ENCODE measurements at places on chromosomes 7 and 10.

GRCh38 chr7:7869036-7869435 lies 99.6 kb upstream of the GLCCI1 start:
- no peak for DNase-seq

GRCh38 chr10:20776384-20777118 lies 120.6 kb downstream of the NEBL start:
- DNase-seq: no peak

- peak; percentile 86 for DNase-seq
These were observed 238.9 kb downstream of the IPMK start for GRCh38 chr10:58028597-58029366.

GRCh38 chr7:2825559-2826227 lies 18.4 kb downstream of the GNA12 start:
- no peak for DNase-seq
